ENCODE measurements at places on chromosomes 12 and 14.
A peak's percentile ranks its signal among the peaks of the same experiment; 100 is the strongest.

GRCh38 chr12:11746024-11746771, 96.7 kb downstream of the ETV6 start:
- no peak for DNase-seq

DNA sequence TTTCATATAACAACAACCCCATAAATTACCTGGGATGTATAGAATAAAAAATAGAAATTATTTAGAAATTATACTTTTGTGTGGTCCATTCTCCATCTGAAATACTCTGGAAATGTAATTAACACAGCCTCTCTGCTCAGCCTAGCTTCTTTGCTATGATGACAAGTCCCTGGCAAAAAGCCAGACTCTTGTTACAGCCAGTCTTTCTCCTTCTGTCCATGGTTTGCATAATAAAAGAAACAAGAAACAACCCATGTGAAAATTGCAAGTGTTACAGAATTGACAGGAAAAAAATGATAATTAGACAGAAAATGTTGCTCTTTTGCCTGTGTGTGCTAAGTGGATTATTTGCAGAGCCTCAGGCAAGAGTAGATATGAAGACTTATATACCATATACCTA, 61.3 kb downstream of the C12orf50 start:
- no peak for DNase-seq

DNA sequence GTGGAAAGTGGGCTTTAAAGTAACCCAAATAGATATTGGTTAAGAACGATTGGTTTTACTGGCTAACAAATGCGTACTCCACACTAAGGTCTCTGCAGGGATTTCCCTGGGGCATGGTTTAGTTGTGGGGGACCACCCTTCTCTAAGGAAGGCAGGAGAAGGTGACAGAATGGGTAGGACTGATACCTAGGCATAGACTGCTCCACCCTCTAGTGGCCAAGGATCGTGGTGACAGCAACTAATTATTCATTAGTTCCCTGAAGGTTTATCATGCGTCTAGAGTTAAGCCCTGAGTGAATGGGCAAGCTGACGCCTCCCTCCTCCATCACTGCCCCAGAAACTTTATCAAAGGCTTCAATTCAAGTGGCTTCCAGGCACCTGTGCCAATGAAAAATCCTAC, 9.1 kb downstream of the FAM181A start:
- peak; percentile 43 for DNase-seq

- no peak for DNase-seq
Observed at GRCh38 chr12:32947206-32948067, 50.9 kb upstream of the PKP2 start.

DNA sequence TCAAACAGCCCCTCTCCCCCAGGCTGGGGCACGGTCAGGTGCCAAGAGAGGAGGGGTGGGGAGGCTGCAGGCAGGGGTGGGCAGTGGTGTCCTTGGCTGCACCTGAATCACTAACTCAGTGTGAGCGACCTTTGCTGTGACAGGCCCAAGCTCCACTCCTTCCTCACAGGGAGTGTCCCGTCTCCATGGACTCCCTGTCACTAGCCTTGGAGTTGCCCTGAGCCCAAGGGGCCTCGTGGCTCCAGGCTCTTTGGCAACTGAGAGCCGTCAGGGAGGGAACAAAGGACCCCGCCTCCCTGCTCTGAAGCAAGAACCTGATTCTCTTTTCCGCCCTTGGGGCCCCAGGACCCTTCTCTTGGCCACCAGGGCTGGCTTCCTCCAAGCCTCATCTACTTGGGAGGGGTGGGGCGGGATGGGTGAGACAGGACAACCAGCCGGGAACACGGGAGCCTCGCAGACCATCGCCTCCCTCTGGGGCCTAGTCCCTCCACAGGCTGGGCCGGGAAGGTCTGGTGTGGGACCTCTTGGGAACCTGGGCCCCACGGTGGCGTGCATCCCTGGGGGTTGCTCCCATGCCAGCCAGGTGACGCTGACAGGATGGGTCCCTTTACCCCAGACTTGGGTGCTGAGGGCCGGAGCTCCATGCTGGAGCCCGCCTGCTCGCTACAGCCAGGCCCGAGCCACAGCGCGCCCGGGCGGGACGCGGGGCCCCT, 935 bp upstream of the ADSS1 start:
- DNase-seq = no peak
